ENCODE measurements at places on chromosomes 3 and 15.

DNA sequence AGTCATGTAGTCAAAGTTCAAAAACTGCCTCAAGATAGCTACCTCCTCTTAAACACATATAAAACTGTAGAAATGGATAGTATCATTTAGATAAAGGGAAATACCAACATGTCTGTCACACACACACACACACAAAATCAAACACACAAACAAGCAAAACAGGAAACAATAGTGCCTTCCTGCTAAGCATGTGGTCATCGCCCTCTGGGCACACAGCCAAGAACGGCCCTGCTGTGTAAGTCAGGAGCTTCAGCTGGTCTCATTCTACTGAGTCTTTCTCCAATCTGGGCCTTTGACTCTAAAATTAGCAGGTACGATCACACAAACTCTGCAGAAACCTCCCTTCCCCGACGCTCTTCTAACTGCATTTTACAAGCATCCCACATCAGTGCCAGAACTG is 272.2 kb upstream of the CHRNA7 start:
- DNase-seq: no peak

DNA sequence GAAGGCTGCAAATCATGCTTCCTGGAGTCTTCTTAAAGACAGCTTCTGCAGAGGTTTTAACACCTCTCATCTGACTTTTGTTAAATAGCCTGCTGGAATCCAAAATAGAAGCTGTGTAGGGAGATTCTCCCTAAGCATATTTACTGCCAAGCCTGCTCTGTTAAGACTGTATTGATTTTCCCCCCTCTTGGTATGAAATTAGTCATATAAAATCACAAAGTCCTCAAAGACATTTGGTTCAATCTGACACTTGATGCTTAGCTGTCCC is 94.6 kb downstream of the ITPR1 start:
- DNase-seq: no peak

GRCh38 chr3:71579326-71579934 is 4.1 kb downstream of the FOXP1 start:
- no peak for DNase-seq

- no peak for DNase-seq
Observed at GRCh38 chr15:90062023-90062442, 40.2 kb downstream of the IDH2 start.

GRCh38 chr15:75479670-75480069 is 28.2 kb upstream of the SIN3A start:
- DNase-seq: no peak

DNA sequence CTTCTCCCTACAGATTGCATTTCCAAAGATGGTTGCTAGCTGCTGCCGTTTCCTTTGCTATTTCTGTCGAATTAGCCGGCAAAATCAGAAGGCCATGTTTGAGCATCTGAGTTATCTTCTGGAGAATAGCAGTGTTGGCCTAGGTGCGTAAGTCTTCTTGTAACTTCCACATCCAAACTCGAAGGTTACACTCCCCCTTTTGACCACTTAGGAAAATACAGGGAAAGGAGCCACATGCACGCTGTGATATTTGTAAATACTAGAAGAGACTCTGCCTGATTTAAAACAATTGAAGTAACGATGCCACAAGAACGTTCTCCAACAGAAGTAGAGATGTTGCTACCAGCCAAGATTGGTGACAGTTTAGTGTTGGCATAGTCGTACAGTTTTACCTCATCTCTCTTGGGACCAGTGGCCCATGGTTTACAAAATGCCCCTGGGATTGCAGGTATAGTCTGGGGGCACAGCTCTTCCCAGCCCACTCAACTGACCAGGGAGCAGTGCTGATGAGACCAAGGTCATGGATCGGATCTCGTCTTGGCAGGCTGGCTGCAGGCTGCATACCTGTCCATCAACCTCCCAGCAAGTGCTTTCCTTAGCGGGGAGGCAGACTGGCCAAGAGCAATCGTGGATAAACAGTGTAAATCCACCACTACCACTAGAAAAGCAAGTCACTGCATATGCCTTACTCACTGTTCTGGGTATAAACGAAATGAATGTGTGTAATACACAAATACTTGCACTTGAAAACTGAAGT is 268.4 kb upstream of the CHRM5 start:
- no peak for DNase-seq

Data from CD4-positive, alpha-beta T cell treated with Interleukin-15 for 1 hour (primary cell).